ENCODE measurements at places on chromosomes 5 and 9.

DNA sequence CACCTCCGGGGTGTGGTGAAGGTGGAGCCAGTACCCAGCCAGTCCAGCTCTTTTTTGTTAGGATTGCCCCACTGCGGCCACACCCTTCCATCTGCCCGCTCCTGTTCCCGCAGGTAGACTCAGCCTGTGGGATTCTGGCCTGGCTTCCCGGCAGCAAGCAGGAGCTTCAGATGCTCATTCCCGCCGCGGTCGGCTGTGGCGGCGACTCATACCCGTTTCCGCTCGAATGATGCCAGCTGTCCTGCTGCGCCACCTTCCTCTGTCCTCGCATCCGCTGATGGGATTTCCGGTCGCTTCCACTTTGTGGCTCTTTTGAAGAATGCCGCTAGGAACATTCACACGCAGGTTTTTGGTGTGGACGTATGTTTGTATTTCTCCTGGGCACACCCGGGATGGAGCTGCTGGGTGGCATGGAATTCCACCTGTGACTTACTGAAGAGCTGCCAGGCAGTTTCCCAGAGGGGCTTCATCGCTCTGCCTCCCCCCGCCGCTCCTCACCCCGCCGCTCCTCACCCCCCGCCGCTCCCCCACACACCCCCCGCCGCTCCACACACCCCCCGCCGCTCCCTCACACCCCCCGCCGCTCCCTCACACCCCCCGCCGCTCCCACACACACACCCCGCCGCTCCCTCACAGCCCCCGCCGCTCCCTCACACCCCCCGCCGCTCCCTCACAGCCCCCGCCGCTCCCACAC, 60.3 kb downstream of the TENT4A start:
- no peak for DNase-seq

DNA sequence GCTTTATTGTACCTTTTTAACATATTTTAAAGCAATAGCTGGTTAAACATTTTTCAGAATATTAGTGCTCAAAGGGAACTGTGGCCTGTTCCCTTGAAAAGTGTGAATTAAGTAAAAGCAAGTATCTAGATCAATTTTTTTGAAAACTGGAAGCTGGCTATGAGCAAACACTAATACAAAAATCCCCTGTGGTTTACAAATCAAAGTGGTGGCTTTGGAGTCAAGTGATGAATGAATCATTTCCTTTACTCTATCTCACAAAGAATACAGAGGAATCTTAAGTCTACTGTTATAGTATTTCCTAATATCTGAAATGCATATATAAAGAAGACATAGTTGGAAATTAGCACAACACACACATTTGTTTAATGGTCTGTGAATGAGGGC, 212.4 kb upstream of the C9orf72 start:
- DNase-seq = no peak

GRCh38 chr5:98599016-98599415, 174.4 kb upstream of the RGMB start:
- no peak for DNase-seq

DNA sequence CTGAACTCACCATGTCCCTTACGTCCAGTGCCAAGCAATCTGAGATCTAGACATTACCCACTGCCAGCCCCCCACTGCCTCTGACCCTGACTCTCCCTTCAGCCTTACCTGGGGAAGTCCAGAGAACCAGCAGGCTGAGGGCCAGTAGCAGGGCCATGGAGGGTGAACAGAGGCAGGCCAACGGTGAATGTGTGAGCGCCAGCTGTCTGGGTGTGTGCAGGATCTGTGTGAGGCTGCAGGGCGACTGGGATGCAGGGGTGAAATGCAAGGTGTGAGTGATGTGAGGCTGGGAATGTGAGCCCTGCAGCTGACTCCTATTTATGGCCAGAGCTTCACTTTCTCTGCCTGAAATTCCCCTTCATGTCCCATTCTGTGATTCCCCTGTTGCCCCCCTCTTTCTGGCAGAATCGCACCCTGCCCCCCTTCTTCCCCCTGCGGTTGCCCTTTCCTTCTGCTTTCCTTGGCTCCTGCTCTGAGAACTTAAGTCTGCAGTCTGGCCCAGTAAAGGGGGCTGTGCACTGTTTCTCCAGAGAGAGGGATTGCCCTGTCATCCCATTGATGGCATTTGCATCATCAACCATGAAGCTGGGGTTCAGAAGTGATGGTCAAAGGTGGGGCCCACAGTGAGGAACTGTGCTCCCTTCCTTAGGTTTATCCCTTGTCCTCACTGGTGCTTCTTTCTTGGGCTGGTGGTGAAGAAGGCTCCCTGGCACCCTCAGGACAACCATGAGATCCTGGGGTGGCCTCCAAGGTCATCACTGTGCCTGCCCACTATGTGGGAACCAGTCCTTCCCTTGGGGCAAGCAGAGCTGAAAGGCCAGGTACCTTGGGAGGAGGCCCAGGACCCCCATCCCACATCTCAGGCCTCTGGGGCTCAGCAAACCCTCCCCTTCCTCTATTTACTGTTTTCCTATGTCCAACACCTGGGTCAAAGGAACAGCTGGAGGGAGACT, at the start of gene CCL19:
Gene CCL19 (minus strand): TSS at position 294 of the 953 bp plus-strand sequence. CDS start 137 bp downstream, at position 157.
- DNase-seq = no peak

- DNase-seq = no peak
Measured at GRCh38 chr5:56148453-56148971, 84.6 kb downstream of the ANKRD55 start.

GRCh38 chr5:26482810-26483375, 555.5 kb downstream of the CDH9 start:
- no peak for DNase-seq

DNA sequence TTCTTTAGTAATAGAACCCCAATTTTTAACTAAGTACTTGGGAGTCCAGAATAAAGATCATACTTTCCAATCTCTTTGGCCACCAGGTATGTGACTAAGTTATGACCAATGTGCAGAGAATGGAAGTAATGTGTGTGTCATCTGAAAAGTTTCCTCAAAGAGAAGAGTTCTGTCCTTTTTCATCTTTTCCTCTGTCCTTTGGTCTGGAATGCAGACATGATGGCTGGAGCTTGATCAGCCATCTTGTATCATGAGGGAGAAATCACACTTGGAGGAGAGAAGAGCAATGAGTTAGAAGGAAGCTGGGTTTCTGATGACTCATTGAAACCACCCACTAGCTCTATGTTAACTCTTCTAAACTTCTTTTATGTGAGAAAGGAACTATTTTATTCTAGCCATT, 5.5 kb upstream of the CPEB4 start:
- no peak for DNase-seq

DNA sequence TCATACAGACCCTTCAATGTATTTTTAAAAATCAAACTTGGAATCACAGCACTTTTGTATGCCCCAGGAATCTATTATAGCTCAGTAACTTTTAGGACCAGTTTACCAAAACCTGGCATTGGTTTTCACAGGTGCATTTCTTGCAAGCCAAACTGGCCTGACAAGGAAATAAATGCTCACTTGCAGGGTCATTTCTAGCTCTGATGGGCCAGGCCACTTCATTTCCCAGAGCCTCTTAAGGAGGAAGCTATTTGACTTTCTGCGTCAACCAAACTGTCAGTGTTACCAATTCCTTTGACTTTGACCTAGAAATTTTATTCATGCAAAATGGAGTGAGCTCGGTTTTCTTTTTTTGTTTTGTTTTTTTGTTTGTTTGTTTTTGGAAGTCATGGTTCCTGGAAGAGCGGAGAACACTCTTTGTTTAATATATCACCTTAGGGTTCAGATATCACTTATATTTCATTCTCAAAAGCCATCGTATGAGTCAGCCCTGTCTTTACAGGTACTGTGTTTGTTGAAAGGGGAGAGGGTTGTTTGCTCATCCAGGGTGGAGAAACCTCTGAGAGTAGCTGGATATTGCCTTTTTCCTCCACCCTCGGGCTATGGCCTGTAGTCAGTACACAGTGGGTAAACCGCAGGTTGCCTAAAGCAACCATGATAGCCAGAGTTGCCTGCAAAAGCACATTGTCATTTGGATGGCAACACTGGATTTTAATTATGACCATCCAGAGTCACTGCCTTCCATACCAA, 58.9 kb downstream of the GNA14 start:
- no peak for DNase-seq

Data from HFF-Myc (cell line).